Activated CD4-positive, alpha-beta memory T cell treated with anti-CD3 and anti-CD28 coated beads for 36 hours (primary cell): ENCODE measurements at places on chromosomes 5 and 9. TPM values are rescaled to one million over a fixed set of nuclear protein-coding genes. Genes with fewer than 3 reads are reported as not detected.

- DNase-seq = peak; percentile 41
These were observed 8.8 kb upstream of the TRAF1 start for GRCh38 chr9:120935383-120935857.

GRCh38 chr9:109506097-109506712, 8.1 kb upstream of the PTPN3 start:
- no peak for DNase-seq

DNA sequence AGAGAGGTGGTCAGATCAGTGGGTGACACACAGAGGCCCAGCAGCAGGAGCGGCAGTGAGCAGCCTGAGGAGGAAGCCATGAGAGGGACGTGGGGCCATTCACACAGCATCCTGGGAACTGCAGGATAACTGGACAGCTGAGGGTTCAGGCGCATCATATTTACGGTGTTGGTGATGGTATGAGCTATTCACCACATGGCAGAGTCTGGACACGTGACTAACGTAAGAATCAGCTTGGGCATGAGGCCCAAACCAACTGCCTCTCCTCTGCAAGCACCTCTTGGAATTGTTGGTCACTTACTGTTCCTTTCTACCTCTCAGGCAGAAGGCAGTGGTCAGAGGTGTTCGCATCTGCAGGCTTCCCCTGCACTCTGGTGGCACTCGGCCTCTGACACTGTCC, 141.1 kb downstream of the ENTREP1 start:
- DNase-seq = no peak

- no peak for DNase-seq
These were observed 32.4 kb upstream of the GAS1 start for GRCh38 chr9:86979657-86980056.

DNA sequence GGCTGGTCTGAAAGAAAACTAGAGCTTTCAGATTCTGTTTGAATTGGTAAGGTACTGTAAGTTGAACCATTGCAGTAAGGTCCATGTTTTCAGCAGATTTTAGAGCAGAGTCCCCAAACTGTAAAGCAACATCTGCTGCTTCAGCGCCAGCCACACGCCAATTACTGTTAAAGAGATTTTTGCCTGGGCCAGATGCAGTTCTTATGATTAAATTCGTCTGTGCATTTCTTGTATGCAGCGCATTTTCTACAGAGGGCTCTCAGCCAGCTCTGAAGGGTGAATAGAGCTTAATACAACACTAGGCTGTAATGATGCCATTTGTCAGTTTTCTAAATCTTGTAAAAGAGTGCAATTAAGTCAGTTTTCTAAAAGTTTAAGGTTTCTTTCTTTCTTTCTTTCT, 246.3 kb downstream of the COX7C start:
- DNase-seq = no peak

DNA sequence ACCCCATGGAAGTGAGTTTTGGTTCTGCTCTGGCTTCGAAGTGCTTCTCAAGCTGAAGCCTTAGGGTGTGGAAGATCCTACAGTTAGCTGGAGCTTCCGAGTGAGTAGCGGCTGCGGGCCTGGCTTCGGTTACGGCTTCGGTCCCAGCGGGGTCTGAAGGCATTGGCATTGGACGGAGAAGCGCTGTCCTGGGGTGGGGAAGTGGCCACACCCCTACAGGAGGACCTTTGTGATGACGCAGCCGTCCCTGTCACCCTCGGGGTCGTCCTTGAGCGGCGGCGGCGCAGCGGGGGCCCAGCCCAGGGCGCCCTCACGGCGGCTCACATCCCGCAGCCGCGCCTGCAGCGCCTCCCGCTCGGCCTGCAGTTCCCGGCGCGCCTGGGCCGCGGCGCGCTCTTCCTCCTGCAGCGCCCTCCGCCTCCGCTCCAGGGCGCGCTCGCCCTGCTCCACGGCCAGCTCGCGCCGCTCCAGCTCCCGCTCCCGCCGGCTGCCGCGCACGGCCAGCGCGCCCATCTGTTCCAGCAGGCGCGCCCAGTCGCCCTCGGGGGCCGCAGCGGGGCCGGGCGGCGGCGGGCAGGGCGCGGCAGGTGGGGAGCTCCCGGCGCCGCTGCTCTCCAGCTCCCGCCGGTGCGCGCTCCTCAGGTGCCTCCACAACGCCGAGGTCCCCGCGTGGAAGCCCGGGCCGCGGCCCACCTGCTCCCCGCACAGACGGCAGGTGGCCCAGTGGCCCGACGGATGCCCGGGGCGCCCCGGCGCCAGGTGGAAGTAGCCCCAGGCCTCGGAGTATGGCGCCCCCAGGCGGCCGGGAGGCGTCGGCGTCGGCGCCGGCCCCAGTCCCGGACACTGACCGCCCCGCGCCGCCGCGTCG, 9.9 kb downstream of the ZBED3 start:
- peak; percentile 71 for DNase-seq

GRCh38 chr9:113932906-113933584, 56.9 kb downstream of the ZNF618 start:
- no peak for DNase-seq

The ISL1 gene
- total RNA-seq = not detected

The EFNA5 gene
- total RNA-seq = not detected

The SPEF2 gene
- total RNA-seq = 13.0 TPM

The OR1J2 gene
- not detected for total RNA-seq

The TXNDC8 gene
- total RNA-seq = not detected
